Mesothelial cell of epicardium (in vitro differentiated cells): ENCODE measurements at places on chromosomes 3 and 15.

DNA sequence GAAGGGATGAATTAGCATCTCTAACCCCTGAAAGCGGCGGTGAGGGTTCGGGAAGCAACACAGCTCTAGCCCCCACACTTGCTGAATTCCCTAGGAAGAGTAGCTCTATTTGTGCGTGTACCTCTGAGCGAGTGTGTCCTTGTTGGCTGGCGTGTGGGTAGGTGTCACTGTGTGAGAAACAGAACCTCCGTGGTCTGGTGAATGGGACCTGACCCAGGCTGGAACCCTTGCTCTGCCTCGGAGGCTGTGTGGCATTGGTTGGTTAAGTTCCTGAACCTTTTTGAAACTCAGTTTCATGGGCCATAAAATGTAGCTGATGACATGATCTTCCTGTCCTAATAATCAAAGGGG, 414 bp upstream of the TMEM115 start:
- no peak for DNase-seq

DNA sequence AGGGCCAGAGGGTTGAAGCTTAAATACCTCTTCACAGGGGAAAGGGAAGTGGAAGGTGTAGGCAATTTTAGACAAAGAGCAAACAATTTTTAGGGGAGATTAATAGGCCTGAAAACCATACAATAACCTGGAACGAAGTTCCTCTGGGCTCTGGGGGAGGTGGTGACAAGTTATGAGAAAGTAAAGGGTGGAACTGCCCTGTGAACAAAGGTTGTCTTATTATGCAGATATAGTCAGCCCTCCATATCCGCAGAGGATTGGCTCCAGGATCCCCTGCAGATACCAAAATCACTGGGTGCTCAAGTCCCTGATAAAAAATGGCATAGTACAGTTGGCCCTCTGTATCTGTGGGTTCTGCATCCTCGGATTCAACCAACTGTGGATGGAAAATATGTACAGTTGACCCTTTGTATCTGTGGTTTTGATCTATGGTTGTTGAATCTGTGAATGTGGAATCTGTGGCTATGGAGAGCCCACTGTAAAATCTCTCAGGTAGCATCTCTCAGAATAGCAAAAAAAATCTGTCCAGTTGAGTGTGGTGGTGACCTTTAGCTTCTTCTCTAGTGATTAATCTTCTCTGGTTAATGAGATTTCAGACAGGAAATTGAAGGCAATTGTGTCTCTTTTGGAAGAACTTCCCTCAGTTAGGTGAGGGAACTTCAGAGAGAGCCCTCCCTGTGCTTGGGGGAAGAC, 40.2 kb downstream of the CLEC3B start:
- no peak for DNase-seq

DNA sequence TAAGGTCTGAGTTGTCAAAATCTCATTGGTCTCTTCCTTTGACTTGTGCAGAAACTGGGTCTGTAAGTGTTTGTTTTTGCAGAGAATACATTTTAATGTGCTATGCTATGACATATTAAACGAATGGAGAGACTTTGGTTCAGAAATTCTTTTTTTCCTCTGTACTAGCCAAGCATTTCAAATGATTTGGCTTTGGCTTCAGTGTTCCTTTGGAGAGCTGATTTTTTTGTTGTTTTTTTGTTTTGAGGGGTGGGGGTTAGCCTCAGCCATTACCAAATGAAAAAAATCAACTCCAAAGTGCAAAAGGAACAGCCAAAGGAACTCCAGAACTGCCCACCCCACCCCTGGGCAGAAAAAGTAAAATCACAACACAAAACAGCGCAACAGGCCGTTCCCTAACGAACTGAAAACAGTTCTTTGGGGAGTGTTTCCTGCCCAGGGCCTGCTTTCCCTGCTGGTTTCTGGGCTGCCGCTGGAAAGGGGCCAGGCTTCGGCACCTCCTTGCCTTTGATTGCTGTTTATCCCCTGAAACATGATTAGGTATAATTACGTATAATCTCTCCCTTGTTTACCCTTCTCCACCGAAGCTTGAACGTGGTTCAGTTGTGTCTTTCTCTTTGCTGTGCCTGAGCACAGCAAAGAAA, 57.6 kb upstream of the NEO1 start:
- no peak for DNase-seq

DNA sequence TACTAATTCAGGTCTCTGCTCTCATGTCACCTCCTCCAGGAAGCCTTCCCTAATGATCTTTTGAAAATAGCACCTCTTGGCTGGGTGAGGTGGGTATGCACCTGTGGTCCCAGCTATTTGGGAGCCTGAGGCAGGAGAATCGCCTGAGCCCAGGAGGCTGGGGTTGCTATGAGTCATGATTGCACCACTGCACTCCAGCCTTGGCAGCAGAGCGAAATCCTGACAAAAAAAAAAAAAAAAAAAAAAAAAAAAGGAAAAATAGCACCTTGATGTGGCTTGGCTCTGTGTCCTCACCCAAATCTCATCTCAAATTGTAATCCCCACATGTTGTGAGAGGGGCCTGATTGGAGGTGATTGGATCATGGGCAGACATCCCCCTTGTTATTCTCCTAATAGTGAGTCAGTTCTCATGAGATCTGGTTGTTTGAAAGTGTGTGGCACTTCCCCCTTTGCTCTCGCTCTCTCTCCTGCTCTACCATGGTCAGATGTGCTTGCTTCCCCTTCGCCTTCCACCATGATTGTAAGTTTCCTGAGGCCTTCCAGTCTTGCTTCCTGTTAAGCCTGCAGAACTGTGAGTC, 11.2 kb upstream of the RNU6-1 start:
- no peak for DNase-seq

GRCh38 chr3:40653001-40653400, 128.2 kb downstream of the ZNF621 start:
- no peak for DNase-seq

DNA sequence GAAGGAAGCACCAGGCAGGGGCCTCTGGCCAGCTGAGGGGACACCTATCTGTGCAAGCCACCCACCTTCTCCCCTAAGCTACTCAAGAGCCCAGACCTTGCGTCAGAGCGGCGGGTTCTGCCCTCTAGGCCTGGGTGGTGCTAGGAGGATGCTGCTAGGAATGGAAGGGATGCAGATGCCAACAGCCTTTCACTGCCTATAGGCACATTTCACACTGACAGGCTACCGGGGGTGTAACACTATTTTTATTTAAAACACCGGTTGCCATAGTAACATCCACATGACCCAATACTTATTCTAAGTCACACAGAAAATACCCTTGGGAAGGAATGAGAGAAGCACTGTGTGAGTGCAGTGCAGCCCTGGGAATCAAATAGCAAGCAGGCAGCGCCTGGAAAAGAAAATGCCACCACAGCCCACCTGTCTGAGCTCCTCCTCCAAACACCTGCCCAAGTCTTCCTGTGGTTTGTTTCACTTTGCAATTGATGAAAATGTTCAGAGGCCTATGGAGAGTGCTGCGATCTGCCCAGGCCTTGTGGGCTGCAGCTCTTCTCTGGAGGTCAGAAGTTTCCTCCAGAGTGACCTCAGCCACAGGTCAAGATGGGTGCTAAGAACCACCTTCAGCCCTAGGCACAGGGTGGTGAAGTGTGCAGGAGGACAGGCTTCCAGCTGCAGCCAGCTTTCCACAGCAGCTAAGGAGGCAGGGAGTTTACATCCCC, 113.5 kb upstream of the TOPAZ1 start:
- DNase-seq, result no peak

- no peak for DNase-seq
Observed at GRCh38 chr3:185717121-185717520, 107.7 kb downstream of the IGF2BP2 start.
